ENCODE measurements at places on chromosomes 11 and 22.

- no peak for DNase-seq
Measured at GRCh38 chr11:58958500-58958899, 19.2 kb downstream of the GLYATL1 start.

DNA sequence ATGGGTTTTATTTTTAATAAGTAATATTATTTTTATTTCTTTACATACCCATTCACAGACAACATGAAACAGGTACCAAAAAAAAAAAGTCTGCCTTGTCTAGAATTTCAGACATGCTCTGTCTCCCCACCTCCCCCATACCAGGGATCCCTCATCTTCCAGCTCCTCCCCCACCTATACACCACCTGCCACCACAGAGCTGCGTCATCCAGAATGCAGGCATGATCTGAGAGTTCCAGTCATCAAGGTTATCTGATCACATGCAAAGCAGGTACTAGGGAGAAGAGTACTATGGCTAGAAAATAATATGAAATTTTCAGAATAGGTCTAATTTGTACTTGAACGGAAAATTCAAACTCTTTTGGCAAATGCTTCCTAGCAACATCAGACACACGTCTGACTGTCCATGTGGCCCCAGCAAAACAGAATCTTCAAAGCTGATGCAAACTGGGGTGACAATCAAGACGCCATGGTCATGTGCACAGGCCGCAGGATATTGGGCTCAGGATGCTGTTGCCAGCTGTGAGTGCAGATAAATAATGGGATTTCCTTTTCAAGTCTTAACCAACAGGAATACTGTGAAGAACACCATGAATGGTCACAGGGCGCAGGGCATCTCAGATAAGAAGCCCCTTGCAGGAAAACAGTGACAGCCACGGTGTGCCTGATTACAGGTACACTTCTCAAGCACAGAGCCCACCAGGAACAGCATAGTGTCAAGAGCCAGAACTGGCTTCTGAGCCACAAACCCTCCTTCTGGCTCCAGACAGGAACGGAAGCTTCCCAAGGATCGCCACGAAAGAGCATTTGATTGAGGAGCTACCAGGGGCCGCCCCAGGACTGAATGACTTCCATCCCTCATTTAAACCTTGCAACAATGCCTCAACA, 169.5 kb downstream of the EFCAB6 start:
- no peak for DNase-seq

- no peak for DNase-seq
Measured at GRCh38 chr22:39832627-39833074, 60.9 kb downstream of the ENTHD1 start.

GRCh38 chr11:105049481-105049880, 4.3 kb upstream of the CARD16 start:
- no peak for DNase-seq

GRCh38 chr11:17802491-17802890, 67.9 kb downstream of the KCNC1 start:
- no peak for DNase-seq

DNA sequence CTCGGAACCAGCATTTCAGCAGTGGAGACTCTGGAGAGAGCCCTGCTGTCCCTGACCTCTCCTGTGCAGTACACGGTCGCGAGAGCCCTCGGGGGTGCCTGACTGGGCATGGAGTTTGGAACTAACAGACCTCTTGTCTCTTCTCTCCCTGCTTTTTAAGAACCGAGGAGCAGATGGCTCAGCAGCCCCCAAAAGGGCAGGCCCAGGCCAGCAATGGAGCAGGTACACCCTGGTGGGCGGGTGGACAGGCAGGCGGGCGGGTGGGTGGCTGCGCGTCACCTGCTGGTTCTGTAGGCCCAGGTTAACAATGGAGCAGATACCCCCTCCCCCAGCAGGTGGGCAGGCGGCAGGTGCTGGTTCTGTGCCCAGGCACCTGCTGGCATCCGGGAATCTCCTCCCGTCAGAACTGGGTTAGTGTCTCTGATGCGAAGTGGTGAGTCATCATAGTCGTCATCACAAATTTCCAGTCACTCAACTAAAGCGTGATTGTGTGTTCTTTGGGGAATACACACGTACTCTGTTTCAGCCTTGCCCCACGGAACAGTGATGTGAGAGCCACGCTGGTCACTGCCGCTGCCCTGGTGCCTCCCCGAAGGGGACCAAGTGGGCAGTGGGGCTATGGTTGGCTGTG, 41.1 kb downstream of the GRAMD4 start:
- DNase-seq, result no peak

GRCh38 chr11:65973439-65974110, 12.0 kb downstream of the SART1 start:
- no peak for DNase-seq

Measured in substantia nigra (tissue), 51 donors.